ENCODE measurements at places on chromosomes 6 and 20.
A peak's percentile ranks its signal among the peaks of the same experiment; 100 is the strongest.

DNA sequence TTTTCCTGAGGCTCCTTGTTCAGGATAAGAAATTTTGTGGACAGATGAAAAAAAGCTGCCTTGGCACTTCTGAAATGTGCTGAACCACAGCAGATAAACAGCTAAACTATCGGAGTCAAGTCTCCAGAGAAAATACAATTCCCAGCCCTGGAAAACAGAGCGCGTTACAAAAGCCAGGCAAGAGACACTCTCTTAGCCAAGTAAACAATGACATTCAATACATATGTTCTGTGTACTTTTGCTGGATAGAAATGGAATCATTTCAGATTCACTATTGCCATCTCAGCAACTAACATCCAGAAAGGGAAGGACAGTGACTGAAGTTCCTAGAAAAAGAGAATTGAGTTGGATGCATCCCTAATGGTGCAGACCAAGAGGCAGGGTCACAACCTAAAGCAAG lies 196.8 kb upstream of the NRSN1 start:
- no peak for DNase-seq

DNA sequence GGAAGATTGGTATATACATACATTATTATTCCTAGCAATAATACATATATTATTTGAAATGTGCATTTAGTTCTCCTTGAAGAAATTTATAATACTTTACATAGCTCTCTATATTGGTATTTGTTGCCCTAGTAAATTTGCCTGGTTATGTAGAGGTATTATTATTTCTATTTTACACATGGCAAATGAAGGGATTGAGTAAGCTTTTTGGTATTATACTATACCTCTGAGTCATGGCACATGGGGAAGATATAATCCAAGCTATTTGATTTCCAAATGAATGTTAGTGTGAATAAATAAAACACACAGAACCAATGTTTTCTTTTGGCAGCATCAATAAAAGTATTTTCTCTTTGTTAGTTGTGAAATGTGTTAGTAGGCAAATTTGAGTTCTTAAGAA lies 409.6 kb upstream of the SLC35B3 start:
- no peak for DNase-seq

DNA sequence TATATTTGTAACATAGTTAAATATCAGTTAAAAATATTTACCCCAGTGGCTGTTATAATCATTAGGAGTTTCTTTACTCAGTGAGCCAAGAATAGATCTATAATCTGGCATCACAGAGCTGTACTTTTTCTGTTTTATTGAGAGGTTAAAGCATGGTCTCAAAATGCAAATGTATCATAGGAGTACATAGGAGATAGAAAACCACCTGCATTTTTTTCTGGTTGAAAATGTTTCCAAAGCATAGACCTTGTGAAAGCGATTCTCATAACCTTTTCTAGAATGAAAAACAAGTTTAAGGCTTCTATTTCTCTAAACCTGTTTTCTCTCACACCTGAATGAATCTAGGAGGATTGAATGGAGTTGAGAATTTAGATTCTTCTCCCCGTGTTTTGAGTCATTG lies 14.4 kb downstream of the KCNQ5 start:
- DNase-seq: no peak

DNA sequence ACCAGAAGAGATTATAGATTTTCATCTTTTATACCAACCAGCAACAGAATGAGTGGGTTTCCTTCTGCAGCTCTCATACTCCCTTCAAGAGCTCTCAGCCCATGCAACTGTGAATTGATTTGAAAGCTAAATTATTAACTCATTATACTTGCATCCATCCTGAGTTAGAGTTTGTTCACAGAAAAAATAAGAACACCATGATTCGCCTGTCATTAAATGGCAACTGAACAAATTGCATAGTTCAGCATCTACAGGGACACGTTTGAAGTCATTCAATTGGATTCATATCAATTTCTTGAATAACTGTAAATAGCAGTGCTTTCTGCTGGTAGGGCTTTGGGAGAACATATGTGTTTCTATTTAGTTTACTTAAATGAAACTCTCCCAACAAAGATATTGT lies 65.7 kb downstream of the NKAIN2 start:
- no peak for DNase-seq

DNA sequence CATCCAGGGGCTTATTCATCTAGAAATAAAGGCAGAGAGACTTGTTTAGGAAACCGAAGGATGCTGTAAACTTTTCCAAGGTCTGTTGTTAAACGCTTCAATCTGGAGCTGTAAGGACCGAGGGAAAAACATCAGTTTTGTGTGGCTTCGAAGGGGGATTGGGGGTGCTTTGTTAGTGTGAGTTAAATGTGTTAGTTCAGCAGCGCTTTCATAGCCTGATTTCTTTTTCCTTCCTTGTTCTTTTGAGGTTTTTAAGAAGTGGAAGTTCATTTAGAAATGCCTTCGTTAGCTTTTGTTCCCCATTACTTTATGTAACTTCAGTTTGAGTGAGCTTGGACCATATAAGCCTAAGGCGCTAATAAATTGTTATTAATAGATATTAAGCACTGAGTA lies 1.5 kb downstream of the ANKS1A start:
- no peak for DNase-seq

DNA sequence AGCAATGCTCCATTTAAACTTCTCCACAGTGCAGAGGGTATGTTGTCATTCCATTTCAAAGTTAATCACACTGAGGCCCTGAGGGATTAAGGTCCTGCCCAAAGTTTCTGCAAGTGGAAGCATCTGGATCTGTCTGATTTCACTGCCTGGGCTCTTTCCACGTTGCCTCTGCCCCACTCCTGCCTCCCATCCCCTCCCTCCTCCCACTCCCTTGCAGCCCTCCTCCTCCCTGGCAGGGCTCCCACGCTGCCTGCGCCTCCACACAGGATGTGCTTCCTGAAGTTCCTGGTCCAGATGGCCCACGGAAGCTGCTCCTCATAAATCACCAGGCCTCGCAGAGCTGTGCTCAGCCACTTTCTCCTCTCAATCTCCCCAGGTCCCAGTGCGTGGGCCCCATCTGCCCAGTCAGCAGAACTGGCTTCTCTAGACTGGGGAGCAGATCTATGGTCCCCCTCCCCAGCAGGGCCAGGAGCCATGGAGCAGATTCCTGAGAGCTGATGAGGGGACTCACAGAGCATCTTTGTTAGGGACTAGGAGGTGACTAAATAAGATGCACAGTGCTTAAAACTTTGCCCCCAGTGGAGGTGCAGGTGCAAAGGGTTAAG lies 65.4 kb upstream of the MAFB start:
- DNase-seq: no peak

DNA sequence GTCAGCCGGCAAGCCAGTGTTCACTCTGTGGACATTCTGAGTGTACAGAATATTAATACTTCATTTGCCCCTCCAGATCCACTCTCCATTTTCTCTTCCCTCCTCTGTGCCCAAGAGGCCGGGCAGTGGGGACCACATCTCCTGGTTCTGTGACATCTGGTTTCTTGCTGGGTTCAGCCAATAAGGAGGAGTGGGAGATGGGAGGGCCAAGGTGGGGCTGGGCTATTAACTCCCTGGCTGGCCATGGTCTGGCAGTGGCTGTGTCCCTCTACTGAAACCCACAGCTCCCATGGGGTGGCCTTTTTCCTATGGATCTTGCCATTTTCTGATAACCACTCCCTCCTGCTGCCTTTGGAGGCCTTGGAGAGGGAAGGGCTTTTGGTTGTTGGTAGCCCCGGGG lies 30.0 kb upstream of the SALL4 start:
- DNase-seq: no peak

- DNase-seq: no peak
Observed at GRCh38 chr20:7579888-7580287, 360.4 kb downstream of the HAO1 start.

GRCh38 chr20:47792021-47792618 lies 6.8 kb upstream of the SULF2 start:
- DNase-seq: no peak

- no peak for DNase-seq
Observed at GRCh38 chr6:157717340-157717748, 105.7 kb upstream of the SNX9 start.

- DNase-seq: no peak
Observed at GRCh38 chr6:125192610-125192930, 39.0 kb downstream of the TPD52L1 start.

- no peak for DNase-seq
Observed at GRCh38 chr20:57656252-57656820, 36.1 kb upstream of the ZBP1 start.

DNA sequence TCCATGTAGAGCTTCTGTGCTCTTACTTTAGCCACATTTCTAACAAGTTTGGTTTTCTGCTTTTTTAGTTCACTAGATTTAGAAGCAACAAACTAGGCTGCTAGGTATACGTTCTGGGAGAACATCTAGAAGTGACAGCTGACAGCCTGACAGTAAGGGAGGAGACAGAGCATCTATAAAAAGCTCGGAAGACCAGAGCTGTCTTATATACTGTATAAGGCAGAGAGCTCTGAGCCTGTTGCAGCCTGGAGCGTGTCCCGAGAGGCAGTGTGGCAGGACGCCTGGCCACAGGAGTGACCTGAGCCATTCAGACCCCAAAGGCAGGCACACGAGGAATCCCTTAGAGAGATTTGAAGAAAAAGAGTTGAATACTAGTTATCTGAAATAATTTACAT lies 24.6 kb downstream of the PPP1R14C start:
- DNase-seq: no peak

DNA sequence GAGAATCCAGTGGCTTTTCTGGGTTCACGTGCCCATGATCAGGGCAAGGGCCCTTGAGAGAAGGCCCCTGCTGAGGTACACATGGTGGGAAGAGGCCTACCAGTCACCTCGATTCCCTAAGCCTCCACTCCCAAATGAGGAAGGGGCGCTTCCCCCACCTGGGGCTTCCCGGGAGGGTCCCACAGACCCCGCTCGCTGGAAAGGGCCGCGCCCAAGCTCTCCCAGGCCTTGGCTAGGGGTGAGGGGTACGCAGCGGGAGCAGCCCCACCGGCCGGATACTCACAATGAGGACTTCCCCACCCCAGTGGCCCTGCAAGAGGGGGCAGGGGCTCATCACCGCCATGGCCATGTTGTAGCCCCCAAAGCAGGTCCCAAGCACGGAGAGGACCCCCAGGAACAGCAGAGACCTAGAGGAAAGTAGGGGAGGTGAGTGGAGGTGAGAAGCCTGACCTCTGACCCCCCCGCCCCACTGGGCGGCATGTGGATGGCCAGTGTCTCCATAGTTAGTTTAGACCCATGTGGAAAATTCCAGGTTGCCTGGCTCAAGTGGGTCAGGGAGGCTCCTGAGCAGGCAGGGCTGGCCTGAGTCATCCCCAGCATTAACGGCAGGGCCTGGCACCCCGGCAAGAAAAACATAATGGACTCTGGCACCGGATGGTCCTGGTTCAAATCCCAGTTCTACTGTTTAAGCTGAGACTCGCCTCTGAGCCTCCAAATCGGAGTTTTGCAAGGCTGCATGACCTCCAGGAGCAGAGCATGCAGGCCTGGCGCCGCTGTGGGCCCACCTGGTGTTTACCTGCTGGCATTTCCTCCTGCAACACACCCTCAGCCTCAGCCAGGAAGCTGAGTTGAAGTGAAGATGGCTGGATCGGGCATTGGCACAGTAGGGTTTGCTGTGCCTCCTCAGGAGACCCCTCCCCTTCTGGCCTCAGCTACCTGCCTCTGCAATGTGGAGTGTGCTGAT lies 6.6 kb downstream of the SLC52A3 start:
- DNase-seq: no peak

- no peak for DNase-seq
Observed at GRCh38 chr6:11974089-11974488, 38.0 kb upstream of the HIVEP1 start.

GRCh38 chr6:78954740-78955139 lies 87.4 kb downstream of the IRAK1BP1 start:
- no peak for DNase-seq

DNA sequence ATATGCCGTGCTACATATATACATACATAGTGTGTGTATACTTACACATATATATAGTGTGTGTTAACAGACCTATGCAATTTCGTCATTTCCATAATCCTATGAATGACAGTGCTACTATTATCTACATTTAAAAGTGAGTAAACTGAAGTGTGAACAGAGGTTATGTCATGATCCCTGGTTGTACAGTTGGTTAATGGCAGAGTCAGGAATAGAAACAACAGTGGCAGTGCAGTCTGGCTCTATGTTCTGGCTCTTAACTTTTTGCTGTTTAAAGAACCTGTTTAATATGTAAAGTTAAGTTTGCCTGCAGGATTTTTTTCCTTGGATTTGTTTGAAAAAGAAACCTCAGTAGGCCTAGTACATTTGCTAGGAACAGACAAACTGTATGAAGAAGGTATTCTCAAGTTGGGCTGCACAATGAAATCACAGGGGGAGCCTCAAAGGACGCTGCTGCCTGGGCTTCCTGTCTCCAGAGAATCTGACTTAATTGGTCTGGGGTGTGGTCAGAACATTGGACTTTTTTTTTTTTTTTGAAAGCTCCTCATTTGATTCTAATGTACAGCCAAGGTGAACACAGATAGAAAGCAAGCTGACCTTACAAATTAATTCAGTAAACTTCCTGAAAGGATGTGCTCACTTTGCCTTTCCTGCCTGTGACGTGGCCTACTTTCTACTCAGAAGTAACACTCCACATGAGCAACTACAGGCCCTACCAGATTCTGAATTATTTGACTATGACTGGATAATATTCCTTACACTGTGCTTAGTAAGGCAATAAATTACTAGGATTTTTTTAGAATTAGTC lies 29.4 kb downstream of the PLCB1 start:
- no peak for DNase-seq

GRCh38 chr6:149934249-149935156 lies 7.3 kb upstream of the ULBP2 start:
- peak; percentile 55 for DNase-seq

DNA sequence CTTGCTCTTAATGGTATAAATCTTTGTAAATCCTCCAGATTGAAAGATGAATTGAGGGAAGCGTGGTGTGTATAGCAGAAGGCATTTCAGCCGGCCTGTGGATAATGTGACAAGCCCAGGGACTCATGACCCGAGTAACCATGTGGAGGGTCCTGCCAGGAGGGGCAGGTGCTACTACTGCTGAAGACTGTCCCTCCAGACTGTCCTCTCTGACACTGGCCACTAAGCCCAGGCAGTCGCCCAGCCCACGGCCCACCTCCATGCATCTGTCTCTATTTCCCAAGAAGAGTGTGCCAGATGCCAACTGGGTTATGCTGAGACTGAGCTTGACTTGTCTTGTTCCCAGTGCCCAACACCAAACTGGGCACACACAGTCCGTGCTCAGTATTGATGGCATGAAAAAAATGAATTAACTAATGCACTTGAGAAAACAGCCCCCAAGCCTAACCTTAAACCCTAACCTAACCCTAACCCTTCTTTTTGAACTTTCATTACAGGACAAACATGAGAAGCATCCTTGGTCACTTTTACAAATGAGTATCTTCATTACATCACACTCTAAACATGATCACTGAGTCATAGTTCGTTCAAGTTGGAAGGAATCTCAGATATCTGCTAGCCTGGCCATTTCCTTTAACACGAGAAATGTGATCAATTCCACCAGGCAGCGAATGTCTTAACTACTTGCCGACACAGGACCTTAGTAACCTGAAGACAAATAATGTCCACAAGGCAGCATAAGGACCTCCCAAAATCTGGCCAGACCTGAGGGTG lies 182.2 kb upstream of the RREB1 start:
- no peak for DNase-seq

DNA sequence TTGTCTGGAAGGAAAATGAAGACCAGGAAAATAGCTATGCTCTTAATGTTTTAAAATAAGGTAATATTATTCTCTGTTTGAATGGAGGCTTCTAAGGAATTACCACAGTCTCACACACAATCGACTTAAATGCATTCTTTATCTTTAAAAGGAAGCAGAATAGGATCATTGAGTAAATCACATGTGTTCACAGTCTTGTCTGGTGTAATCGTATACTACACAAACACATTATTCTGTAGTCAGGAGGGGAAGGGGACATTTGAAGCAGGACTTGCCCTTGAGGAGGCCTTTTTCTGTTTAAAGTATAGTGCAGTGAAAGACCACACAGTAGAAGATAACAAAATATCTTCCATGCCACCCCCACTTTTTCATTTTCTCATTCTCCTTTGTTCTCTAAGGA lies 20.6 kb upstream of the REV3L start:
- DNase-seq: no peak

Measured in stimulated activated CD8-positive, alpha-beta memory T cell treated with anti-CD3 and anti-CD28 coated beads, Interleukin-7, amount 100 ng/mL, for 4 hours (primary cell).